ENCODE measurements at places on chromosomes 12 and 14.

- DNase-seq = no peak
These were observed 2.7 kb upstream of the INHBE start for GRCh38 chr12:57452181-57452936.

DNA sequence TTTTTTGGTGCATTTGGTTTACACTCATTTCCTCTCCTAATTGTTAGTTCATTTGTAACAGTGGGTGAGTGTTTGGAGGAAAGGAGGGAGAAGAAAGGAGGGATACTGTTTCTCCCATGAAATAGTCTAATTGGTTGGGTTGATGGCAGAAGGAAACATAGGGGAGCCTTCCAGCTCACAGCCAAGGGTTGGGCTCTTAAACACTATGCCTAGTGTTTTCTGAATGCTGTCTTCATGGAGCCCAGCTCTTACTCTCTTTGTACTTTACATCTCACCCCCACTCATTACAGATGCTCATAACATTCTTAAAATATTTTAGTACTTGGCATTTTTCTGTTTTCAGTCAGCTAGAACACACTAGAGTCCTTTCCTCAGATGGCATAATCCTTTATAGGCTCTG is 38.2 kb downstream of the BAZ2A start:
- no peak for DNase-seq

- no peak for DNase-seq
These were observed 967 bp upstream of the TAS2R19 start for GRCh38 chr12:11023387-11023786.

DNA sequence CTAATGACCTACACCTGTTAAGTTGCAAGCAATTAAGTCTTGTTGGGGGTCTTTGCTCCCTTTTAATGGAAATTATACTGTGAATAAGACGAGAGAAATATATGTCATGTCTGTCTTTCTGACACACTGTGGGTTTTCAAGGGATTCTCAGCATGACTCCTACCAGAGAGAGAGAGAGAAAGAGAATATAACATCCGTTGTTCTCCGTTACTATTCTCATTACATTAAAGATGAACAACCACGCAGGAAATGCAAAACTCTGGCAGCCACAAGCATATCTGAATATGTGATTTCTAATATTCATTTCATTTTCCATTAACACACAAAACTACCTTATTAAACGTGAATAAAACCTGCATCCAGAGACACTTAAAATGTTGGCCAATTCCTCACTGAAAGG is 67.3 kb upstream of the EGLN3 start:
- no peak for DNase-seq

GRCh38 chr12:75953312-75953906 is 78.2 kb downstream of the PHLDA1 start:
- no peak for DNase-seq

DNA sequence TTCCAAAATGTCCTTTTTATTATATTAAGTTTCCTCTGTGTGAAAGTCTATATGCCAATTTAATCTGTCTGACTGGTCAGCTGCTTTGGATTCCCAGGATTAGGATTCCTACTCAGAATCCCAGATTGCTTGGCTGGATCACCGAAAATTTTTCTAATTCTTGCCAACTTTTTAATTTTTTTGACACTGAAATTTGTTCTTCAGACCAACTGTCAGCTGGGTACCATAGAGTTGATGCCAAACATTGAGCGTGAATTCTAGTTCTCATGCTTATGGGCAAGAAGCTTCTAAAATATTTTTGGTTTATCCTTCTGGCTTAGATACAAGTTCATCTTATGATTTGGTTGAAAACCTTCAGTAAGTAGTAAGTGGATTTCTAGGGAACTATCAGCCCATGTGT is 1611.4 kb upstream of the FLRT2 start:
- no peak for DNase-seq

DNA sequence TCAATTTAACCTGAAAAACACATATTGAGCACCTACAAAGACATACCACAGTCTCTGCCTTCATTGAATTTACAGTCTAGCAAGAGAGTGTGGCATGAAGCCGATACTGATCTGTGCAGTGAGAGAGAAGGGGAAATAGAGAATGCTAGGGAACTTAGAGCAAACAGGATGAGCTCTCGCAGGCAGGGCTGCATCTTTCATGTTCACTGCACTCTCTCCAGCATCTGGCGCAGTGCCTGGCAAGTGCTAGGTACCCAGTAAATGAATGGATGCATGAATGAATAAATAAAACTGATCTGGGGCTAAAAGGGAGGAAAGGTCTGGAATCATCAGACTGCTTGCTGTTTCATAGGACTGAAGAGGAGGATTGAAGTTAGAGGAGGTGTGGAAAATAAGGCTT is 256.5 kb upstream of the NPAS3 start:
- peak; percentile 5 for DNase-seq
